ENCODE measurements at places on chromosomes 5 and 9.

DNA sequence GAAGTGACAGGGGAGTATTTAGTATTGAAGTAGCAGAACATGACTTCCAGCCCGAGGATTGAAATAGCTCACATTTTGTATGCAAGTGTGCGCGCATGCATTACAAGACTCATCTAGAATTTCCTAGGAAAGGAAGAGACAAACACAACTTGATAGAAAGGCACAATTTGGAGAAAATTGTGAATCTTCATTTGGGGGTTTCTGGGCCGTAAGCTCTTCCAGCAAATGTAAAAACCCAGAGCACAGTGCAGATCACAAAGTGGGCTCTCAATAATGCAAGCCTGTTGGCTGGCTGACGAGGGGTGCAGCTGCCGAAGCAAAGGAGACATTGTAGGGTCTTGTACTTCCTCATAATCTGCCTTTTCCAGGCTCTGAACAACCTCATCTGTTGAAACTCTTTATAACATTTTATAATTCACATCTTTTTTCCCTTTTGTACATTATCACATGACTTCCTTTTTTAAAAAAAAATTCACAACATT, 109.0 kb downstream of the BAAT start:
- no peak for DNase-seq

- DNase-seq = peak; percentile 9
Observed at GRCh38 chr5:17221843-17222636, 4.6 kb downstream of the BASP1 start.

DNA sequence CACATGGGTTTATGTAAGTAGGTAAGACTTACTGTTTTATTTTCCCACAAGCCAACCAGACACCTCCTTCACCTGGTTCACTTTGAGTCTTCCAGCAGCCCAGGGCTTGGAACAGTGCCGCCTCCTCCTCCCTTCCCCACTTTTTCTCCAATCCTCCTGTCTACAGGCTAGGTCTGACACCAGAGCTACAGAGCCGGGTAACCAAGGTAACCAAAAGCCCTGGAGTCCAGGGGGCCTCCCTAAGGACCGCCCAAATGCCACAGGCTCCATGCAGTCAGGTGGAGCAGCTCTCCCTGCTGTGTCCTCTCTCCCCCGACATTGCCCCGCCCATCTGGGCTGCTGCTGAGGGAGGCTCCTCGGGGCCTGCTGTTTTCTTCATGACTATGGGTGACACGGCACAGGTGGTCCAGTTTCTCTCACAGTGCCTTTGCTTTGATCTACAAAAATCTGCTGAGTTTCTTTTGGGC, 138.0 kb upstream of the EFNA5 start:
- no peak for DNase-seq

DNA sequence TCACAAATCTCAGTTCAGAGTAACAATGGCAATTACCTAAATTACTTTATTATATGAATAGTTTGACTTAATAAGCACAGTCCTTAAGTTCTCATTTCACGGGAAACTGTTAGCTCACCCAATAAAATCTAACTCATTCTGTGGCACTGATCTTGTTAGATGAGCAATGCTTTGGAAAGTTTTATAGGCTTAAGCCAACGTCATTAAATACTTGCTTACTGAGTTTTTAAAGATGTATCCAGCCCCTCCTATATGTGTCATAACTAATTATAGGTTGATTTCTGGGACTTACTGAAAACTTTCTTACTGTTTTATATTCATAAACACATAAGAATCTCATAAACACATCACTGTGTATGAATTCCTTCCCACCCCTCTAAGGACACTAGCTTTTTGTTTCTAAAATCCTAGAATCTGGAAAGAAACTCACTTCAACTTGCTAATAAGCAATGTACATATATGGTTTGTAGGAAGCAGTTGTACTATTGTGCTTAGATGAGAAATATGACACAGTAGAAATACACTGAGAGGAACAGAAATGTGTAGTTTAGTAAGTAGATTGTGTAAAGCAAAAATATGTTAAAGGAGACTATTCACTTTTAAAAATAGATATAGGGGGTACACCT, 14.1 kb upstream of the MARCOL start:
- peak; percentile 93 for DNase-seq

GRCh38 chr5:112205846-112206245, 213.2 kb downstream of the EPB41L4A start:
- DNase-seq = no peak

- peak; percentile 59 for DNase-seq
Observed at GRCh38 chr9:25964239-25964638, 286.0 kb upstream of the TUSC1 start.

- DNase-seq = peak; percentile 78
Observed at GRCh38 chr5:108381350-108381953, 446 bp downstream of the FBXL17 start.

DNA sequence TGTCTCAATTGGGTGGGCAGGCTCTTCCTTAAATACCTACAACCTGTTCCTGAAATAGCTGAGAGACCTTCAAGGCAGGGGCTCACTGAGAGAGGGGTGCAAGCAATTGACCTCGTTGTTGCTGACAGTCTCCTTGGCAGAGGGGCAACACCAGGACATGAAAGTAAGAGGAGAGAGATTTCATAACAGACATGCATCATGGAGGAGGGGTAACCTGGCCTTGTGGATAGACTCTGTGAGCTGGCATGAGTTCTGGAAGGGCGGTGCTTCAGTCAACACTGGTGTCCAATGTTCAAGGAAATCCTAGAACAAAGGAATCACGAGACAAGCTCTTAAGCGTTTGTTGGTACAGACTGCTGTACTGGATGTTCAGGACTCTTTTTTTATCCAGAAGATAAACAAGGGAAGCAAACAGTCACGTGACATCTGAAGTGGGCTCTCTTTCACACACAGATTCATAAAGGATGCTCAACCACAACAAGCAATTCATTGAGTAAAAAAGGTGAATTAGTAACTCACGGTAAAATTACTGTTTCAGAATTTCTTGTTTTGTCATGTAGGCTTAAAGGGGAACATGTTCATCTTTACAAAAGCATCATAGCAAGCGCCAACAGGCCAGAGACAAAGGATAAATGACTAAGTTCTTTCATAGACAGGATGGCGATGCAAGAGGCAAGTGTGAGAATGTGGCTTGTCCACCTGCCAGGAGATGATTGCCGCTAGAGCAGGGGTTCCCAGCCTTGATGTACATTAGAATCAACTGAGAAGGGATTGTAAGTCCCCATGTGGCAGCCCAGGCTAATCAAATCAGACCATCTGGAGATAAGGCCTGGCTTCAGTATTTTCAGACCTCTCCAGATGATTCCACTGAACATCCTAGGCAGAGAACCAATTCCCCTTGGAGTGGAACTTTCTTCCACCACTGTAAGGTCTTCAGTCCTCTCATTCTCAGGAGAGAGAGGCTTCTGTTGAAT, 20.7 kb downstream of the ANKRA2 start:
- DNase-seq = peak; percentile 81

DNA sequence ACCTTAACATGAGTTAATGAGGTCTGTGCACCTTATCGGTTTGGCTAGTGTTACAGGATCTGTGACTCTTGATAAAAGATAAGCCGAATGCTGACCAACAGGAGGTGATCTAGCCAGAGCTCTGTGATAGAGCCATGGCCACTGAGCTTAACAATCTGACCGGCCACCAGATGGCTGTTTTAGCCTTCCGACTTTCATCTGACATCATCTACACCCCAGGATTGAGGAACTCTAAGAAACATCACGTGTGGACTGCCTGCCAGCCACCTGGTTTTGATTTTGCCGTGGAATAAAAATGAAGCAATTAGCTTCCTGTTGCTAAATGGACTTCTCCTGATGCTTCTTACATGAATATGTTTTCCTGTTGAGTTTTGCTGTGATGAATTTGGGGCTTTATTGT, 281.3 kb downstream of the CEMIP2 start:
- no peak for DNase-seq

DNA sequence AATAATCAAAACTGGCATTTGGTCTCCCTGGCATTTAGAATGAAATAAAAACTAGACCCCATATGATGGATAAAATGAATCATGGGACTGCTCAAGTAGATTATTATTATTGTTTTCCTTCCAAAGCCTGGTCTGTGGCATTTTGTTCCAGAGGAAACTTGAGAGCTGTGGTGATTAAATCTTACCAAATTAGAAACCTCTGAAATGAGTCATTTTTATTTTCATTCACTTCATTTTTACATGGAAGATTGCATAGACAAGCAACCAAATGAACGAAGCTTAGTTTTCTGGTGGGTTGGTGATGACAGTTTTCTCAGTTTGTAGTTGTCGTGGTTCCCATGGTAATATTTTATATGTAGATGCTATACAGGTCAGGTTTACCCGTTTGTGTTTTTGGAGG, 23.4 kb downstream of the PAM start:
- DNase-seq = peak; percentile 78

DNA sequence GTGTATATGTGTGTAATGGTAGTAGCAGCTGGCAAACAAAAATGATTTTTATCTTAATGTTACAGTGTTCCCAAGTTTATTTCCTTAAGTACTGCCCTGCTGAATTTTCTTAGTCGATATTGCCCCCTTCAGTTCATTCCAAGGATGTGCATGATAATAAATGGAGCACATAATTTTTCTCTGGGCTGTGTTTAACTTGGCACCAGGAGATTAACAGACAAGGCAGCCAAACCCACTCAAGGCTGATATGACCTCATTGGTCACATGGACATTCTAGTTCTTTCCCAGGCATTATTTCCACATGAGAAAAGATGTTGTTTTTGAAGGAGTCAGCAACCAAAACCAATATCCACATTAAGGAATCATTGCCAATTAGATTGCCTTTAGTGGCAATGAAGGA, 61.8 kb downstream of the COX7C start:
- DNase-seq = peak; percentile 44

GRCh38 chr5:20241351-20241750, 253.4 kb upstream of the CDH18 start:
- no peak for DNase-seq

- no peak for DNase-seq
Observed at GRCh38 chr5:111461934-111462333, 50.4 kb downstream of the STARD4 start.

DNA sequence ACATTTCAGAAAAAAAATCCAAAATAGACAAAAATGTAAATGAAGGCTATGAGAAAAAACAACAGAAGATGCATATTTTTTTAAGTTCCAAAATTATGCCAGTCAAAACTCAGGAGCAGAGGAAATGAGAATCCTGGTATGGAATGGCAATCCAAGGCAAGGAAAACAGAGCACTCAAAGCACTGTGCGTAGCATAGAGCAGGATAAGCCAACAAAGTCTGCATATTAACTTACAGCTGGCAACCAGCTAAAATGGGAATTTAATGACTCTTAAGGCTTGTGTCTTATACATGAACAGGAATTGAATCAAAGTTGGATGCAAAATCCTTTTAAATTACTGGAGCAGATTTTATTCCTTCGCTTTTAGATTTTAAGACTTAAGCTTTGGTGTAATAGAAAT, 203.5 kb upstream of the DAPK1 start:
- no peak for DNase-seq

- no peak for DNase-seq
Observed at GRCh38 chr9:73029346-73029745, 76.5 kb upstream of the ALDH1A1 start.

DNA sequence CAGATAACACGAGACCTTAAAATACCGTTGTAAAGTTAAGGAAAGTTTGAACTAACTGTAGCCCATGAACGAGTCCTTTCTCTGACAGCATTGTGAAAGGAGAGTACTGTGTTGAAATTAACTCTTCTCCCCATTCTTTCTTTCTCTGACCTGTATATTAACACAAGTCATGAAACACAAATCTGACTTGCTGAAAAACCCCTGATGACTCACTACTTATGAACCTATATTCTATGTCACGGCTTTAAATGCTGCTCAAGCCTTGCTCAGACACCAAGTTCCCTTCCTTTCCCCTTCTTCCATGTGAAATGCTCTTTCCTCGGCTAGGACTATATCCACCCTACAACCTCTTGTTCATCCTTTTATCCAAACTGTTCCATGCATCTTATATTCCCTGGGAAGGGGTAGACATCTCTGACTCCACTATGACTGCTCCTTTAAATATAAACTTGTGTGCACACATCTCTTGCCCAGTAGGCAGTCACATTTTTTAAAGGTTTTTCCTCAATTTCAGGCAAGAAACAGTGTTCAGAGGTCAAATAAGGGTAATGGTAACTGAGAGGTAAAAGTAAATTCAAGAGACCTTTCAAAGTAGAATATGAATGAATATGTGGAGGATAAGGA, 142.9 kb downstream of the NFIB start:
- DNase-seq = peak; percentile 88

GRCh38 chr9:71506821-71507220, 261.5 kb downstream of the CEMIP2 start:
- peak; percentile 91 for DNase-seq

GRCh38 chr9:114790521-114790920, 15.3 kb downstream of the TNFSF15 start:
- no peak for DNase-seq

DNA sequence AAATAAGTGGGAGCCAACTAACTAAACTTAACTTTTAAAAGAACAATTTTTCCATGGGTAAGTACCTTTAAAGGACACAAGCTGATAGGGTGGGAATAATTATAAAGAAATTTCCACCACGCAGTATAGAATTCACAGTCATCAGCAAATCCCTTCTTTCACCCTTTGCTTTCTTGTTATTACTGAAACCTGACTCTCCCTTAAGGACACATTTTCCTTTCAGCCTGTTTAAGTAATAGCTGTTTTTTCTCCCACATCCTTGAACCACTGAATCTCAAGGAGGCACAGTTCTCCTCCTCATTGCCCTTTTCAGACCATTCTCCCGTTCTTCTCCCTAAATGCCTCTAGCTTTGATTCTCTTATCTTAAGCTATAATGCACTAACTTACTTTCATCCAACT, 6.3 kb downstream of the C5orf15 start:
- DNase-seq = no peak

GRCh38 chr9:115525111-115526058, 407.4 kb upstream of the TNC start:
- peak; percentile 12 for DNase-seq

DNA sequence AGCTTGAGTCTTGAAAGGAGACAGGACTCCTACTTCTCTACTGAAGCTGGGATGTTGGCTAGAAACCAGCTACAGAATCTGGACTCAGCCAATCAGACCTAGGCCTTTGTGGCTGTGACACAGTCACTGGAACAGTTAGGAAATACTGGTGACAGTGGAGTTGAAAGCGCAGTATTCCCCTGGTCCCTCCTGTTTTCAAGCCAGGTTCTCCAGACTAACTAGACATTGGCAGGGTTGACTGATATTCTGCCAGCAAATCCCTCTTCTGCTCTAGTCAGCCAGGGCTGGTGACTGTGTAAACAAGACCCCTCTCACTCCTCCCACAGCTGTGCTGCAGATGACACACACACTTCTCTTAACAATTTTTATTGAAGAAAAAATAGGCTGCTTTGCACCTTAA, 8.7 kb downstream of the SHROOM1 start:
- DNase-seq = no peak

- peak; percentile 97 for DNase-seq
Observed at GRCh38 chr9:112061152-112061740, 113.9 kb downstream of the SUSD1 start.
